ENCODE measurements at places on chromosomes 12 and 14. TPM values are rescaled to one million over a fixed set of nuclear protein-coding genes. Genes with fewer than 3 reads are reported as not detected.

DNA sequence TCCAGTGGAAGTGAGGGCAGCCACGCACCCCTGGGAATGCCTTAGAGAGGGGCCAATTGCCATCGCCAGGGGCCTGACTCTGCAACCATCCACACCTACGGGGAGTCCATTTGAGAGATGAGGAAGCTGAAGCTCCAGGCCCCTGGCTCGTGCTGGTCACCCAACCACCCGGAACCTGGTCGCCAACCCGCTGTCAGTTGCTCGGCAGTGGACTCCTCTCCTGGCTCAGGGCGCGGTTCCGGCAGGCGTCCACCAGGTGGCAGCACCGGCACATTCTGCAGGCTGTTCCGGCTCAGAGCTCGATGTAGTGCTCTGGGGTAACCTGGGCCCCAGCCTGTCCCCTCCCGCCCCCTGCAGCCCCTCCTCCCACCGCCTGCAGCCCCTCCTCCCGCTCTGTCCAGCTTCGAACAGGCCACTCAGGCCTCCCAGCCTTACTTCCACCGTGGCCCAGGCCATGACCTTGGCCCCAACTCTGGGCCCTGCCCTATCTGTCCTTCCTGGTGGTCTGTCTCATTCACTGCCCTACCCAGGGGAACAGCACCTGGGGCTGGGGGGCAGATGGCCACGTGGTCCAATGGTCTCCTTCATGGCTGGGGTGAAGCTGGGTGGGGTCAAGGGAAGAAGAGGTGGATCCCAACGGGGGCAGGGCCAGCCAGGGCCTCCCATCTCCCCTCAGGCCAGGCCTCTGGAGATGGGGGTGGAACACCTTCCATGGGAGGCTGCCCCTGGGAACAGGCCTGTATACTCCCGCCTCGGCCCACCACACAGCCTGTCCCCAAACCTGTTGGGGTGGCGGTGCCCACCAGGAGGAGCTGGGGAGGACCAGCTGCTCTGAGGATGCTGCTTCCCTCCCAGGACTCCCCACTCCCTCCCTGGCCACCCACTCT is 15.7 kb downstream of the SIVA1 start:
- peak; percentile 61 for DNase-seq

DNA sequence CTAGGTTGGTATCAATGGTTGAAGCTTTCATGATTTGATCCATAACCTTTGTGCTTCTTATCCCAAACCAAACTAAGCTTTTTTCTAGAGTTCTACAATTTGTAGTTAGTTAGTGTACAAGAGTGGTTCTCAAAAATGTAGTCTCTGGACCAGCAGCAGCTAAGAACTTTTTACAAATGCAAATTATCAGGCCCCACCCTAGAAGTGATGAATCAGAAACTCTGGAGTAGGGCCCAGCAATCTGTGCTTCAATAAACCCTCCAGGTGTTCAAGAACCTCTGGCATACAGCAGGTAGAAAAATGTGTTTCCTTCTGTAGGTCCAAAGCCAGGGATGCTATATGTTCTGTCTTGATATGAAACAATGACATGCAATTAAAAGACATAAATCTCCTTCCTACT is 26.1 kb upstream of the ACTR6 start:
- DNase-seq: no peak

DNA sequence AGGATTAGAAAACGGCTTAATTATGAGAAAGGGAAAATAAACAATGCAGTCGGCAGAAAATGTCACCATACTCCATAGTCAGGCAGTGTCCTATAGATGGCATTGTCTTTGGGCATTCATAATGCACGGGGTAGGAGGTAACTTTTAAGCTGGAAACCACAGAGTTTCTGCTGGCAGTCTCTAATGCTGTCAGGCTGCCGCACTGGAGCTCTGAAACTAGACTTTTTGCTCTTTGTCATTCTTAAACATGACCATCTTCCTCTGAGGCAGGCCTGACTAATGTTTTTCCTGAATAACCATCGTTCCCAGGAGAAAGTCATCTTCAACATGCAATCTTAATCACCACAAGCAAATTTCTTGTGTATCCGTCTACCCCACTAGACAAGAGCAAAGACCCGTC is 108.8 kb downstream of the ETNK1 start:
- no peak for DNase-seq

- no peak for DNase-seq
Measured at GRCh38 chr12:39619316-39619659, 315 bp downstream of the ABCD2 start.

GRCh38 chr12:109873653-109874052 is 6.7 kb downstream of the GLTP start:
- no peak for DNase-seq

DNA sequence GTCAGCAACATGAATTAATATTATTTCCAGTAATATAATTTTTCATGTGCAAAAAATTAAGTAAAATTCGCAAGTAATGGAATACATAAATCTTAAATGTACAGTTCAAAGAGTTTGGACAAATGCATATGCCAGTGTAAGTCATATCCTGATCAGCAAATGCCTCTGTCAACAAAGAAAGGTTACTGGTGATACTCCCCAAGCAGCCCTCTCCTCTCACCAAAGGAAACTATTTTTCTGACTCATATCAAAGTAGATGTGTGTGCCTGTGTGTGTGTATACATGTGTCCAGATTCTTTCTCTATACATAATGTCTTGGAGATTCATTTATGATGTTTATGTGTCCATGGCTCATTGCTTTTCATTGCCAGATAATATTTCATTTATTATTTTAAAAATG is 1035.0 kb downstream of the SLC16A7 start:
- no peak for DNase-seq

- DNase-seq: no peak
Measured at GRCh38 chr12:122753319-122753650, 661 bp downstream of the DENR start.

BBS10 gene
- total RNA-seq: 32.8 TPM

RNU4-1 gene
- under 0.01 TPM for total RNA-seq

KRT8 gene
- total RNA-seq: 407 TPM

ANG gene
- 0.07 TPM for total RNA-seq

Data from A172 (cell line).